ENCODE measurements at places on chromosomes 1 and 21.
A peak's percentile ranks its signal among the peaks of the same experiment; 100 is the strongest.

DNA sequence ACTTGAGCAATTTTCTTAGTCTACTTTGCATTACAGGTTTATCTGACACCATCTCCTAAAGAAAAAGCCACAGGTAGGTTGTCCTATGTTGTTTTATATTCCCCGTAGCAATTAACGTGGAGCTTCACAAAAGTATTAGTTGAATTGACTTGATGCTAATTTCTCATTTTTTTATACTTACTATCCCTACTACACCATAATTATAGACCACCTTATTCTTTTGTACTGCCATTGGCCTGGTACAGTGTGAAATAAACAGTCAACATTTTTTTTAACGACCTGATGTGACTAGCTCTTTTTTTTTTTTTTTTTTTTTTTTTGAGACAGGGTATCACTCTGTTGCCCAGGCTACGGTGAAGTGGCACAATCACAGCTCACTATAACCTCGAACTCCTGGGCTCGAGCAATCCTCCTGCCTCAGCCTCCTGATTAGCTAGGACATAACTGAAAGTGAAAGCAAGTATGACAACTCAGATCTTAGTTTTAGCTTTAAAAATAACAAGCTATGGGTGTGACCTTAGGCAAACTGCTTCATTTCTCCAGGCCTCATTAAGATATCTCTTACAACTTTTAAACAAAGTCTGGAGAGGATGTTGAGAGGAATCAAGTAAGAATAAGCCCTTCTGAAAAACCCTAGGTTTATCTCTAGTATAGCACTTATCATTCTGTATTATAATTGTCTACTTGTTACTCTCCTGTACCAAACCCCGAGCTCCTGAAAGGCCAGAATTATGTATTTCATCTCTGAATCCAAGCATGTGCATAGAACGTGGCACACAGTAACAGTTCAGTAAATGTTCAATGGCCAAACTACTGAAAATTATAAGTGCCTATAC, 49.5 kb downstream of the LUZP1 start:
- DNase-seq = no peak

DNA sequence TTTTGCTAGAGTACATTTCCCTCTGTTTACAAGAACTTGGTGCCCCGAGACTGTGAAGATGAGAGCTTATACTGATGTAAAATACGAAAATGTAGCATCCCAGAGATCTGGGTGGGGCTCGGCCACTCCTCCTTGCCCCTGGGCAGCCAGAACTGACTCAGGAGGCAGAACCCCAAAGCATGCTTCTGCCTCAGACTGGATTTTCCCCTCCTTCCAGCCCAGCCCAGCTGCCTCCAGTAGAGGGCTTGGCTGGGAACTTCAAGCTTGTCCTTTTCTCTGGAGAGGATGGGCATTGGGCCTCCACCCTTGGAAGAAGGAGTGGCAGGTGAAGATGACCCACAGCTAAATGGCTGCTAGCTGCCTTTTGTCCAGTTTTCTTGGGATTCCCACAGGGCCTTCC, 24.3 kb upstream of the BTG2 start:
- peak; percentile 72 for DNase-seq

DNA sequence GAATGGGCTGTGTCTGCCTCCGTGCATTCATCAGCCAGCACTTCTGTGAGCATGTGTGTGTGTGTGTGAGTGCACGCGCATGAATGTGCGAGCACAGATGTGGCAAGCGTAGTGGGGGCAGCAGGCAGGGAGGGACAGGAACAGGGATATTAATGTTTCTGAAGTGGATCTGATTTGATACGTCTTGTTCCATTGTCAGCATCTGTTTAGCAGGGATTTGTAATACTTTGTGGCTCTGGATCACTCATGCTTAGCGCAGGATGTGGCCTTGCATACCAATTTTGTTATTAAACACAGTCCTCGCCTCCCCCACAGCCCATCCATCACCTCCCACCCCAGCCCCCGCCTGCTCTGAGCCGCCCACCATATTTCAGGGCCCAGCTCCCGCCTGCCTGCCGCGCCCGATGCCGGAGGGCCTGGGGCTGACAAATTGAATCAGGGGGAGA, 52.4 kb downstream of the TMEM53 start:
- DNase-seq = no peak

DNA sequence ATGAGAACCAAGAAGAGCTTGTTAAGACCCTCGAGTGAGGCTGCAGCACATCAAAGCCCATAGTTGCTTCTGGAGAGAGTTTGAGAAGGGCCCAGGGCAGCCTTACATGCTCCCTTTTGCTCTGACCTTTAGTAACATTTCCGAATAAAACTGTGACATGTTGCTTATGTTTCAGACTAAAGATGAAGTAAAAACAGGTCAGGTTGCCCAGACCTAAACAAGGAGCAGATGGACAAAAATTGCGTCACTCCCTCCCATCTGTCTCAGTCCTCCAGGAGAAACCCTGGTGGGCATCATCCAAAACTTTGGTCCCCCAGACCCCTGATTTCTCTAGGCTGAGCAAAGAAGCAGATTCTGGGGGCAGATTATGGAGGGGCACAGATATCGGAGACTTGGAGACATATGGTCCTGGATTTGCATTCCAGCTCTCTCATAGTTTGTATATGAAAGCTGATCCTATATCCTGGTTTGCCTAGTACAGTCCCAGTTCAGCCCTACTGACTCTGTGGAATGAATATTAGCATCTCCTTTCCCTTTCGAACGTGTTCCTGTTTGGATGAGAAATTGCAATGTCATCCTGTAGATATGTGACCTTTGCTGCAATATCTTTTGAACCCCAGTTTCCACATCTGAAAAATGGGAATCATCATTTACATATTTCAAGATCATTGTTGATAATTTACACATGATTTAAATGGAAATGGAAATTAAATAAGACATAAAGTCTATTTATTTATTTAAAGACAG, 304.9 kb upstream of the USP24 start:
- DNase-seq = no peak

GRCh38 chr1:8197493-8198282, 120.2 kb upstream of the SLC45A1 start:
- no peak for DNase-seq

DNA sequence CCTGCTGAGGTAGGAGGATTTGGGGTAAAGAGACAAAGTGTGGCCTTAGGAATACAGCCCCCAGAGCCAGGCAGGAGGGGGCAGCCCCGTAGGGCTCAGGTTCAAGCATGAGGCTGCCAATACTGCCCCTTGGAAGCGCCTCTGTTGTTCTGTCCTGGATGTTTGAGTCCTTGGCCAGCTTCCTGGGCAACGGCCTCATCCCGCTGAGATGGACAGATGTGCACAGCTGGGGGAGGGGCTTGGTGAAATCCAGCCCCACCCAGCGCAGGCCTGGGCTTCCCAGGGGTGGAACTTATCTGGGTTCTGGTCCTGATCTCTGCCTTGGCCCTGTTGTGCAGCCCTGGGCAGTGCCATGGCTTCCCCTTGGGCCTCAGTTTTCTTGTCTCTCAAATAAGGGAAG, 34.8 kb upstream of the MAN1C1 start:
- no peak for DNase-seq

- DNase-seq = no peak
Observed at GRCh38 chr1:10544239-10544638, 69.5 kb downstream of the PEX14 start.

- DNase-seq = no peak
Observed at GRCh38 chr1:203284411-203285123, 20.8 kb upstream of the BTG2 start.

DNA sequence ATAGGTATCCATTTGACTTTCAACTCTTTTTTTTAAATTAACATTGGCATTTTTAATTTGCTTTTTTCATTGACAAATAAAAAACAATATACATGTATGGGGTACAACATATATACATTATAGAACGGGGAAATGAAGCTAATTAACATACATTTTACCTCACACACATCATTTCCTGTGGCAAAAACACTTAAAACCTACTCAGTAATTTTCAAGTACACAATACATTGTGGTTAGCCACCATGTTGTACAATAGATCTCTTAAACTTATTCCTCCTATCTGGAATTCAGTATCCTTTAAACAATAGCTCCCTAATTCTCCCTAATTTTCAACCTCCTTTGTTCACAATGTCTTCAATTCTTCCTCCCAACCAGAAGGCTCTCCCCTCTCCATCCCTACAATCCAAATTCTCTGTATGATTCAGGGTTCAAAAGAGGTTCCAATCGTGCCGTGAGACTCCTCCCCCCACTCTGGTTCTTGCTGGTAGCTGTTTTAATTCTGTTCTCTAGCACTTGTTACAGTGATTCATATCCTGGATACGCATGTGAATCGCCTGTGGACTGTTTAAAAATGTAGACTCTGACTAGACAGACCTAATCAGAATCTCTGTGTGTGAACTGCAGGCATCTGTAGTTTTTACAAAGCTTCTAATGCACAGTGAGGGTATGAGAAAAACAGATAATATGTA, 87.6 kb upstream of the DUSP10 start:
- DNase-seq = no peak

- DNase-seq = peak; percentile 42
Observed at GRCh38 chr21:37263827-37264600, 3.1 kb downstream of the VPS26C start.

- no peak for DNase-seq
Observed at GRCh38 chr1:20716232-20716631, 1.6 kb downstream of the KIF17 start.

DNA sequence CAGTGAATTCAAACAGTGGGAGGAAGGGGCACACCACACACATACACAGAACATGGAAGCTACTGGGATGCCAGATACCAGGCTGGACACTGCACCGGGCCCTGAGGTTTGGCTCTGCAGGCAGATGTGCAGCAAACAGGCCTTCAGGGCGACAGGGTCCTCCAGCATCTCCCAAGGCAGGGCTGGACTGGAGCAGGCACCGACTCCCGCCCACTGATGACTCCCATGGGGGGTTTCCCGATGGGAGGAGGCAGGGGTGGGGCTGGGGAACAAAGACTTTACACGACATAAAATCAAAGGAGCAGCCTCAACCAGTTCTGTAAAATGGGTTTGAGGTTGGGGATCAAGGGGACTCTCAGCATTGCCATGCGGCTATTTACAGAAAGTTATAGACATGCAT, 118.1 kb downstream of the SYT2 start:
- DNase-seq = no peak

DNA sequence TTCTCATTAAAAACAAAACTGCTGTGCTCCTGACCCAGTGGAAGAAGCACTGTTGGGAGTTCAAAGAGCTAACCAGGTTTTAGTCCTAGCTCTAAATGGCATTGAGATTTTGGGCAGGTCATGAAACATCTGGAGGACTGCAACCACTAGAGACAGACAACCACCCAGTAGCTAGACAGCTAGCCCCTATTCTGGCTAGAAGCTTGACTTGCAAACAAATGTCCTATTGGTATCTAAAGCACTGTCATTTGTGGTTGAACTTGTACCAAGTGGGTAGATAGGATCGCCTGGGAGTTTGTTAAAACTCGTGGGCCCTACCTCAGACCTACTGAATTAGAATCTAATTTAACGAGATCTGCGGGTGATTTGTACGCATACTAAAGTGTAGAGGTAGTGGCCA, 6.9 kb downstream of the RPL11 start:
- no peak for DNase-seq

DNA sequence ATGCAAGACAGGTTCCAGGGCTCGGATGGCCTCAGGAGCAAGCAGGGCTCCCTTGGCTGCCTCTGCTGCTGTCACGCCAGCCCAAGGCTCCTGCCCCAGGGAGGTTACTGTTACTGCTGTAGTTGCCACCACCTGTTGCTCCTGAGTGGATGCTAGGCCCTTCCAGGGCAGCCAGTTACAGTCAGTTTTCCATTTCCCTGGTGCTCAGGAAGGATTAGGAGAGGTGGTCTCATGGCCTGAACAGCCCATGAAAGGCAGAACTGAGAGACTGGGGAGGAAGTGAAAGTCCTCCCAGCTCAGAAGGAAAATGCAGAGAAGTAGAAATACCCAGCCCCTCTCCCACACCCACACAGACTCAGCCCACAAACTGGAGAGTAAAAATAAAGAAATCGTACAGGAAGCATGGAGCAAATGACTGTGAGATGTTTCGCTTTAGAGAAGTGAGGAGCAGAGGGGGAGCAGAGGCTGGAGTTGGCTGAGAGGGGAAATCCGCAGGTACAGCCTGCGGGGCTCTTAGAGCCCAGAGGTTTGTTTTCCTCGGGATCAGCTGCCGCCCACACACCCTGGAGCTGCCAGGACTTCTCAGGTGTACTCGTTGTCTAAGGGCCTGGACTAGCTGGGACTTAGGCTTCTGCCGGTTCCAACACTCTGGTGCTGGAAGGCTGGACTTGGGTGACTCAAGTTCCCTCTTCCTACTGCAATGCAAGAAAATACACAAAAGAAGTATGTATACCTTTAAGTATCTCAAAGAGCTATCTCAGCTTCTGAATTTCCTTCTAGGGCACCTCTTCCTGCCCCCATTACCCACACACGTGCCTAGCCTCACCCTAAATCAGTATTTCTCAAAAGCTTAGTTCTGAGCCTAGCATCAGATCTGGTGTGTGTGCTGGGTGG, 2.3 kb downstream of the IL6R start:
- no peak for DNase-seq

DNA sequence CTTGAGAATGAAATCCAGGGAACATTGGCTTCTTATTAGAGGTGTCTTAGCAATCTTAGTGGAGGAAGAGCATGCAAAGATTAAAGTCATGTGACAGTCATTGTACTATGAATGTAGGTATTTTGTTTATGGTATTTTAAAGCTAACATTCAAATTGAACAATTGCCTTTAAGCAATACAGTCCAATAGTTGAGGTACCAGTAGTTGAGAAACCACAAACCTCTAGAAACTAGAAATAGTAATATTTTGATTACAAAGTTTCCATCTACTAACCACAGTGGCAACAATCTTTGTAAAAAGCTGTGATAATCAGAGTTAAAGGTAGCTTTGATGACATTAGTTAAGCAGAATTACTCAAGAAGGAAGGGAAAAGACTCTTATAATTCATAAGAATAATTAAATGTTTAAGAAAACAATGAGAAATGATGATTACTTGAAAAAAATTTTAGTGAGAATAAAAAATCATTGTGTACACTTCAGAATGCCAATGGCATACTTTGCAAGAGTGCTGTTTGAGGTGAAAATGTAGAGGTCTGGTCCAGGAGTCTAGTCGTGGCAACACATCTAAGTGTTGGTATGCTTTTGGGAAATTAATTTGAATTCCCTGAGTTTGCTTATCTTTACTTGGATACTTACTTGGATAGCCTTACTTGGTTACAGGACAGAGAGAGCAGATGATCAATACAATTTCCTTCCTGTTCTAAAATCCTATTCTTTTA, 104.9 kb upstream of the PTGFR start:
- DNase-seq = no peak

DNA sequence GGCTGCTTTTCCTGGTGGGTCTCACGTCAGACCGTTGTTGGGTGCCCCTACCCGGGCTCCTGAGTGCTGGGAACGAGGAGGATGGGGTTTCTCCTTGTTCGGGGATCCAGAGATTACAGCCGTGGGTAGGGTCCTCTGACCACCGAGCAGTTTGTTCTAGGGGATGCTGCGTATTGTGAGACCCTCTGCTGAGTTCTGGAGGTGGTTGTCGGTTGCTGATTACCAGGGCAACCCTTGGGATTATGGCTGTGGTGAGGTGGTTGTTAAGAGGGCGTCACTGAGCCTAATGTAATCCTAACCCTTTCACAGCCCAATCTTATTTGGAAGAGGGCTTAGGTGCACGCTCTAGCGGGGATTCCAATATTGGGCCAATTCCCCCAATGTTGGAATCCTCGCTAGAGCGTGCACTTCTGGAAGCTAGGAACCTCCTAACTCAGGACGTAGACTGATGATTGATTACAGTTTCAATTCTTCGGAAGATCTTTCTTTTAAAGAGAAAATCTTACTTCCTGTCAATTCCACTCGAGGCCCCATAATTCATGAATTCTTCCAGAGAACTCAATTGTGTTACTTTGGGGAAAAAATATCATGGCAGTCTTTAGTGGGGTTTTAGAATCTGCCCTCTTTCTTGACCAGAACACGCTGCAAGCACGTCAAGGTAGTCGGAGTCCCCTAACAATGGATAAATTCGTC, 483 bp downstream of the TCEANC2 start:
- DNase-seq = peak; percentile 43

Measured in WERI-Rb-1 (cell line).